ENCODE measurements at places on chromosomes 6 and 20.

DNA sequence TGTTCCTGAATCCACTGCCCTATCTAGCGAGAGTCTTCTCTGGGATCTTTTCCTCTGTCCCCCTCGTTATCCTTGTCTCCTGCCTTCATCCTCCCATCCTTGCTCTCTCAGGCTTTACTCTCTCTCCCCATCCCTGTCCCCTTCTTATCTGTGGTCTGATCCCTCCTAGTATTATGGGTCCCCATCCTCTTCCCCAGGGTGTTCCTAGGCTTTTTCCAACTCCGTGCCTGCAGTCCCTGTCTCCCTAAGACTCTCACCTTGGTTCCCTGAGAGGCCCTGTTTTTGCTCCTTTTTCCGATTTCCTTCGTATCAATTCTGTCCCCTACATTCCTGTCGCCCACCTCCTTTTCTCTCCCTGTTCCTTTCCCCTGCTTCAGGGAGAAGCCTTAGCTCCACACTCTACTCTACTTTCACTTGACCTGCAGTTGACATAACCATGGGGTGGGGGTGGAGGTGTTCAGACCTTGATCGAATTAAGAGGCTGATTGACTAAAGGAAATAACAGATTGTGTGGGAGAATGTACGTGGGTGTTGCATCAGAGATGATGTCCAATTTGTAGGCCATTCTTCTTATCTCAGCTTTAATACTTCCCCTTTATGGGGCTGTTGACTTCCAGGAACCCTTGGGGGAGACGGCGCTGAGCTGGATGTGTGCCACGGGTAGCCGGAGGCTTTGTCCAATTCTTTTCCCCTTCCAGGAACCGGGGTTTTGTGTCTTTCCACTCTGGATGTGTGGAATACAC lies 905 bp downstream of the PPARD start:
- no peaks in the 10 kb centered on the region for H3K27me3 ChIP-seq
- H3K27ac ChIP-seq = peak overlapping the region; percentile 83
- no peak for DNase-seq
- H3K36me3 ChIP-seq = peaks cover 31% of the 10 kb centered on the region
- H3K4me3 ChIP-seq = peak overlapping the region; percentile 87

- no peak overlapping the region for H3K4me3 ChIP-seq
- no peak overlapping the region for H3K27ac ChIP-seq
- H3K4me1 ChIP-seq = no peaks in the 10 kb centered on the region
- H3K27me3 ChIP-seq = no peaks in the 10 kb centered on the region
- no peak for DNase-seq
Observed at GRCh38 chr6:48078120-48078519, 32.9 kb downstream of the PTCHD4 start.

- H3K36me3 ChIP-seq = no peaks in the 10 kb centered on the region
- no peak for DNase-seq
- H3K27ac ChIP-seq = no peak overlapping the region
- H3K4me3 ChIP-seq = no peak overlapping the region
Observed at GRCh38 chr20:32664012-32664677, 9.6 kb downstream of the C20orf203 start.

GRCh38 chr20:62980970-62981369 lies 25.8 kb downstream of the BHLHE23 start:
- H3K27ac ChIP-seq = no peak overlapping the region
- DNase-seq = no peak
- no peaks in the 10 kb centered on the region for H3K36me3 ChIP-seq
- peaks cover 31% of the 10 kb centered on the region for H3K27me3 ChIP-seq
- H3K4me1 ChIP-seq = peaks cover 51% of the 10 kb centered on the region

- H3K27me3 ChIP-seq = no peaks in the 10 kb centered on the region
- no peak overlapping the region for H3K4me3 ChIP-seq
- no peaks in the 10 kb centered on the region for H3K4me1 ChIP-seq
- no peaks in the 10 kb centered on the region for H3K36me3 ChIP-seq
- no peak overlapping the region for H3K27ac ChIP-seq
Observed at GRCh38 chr6:114430534-114431124, 87.8 kb upstream of the HS3ST5 start.

- DNase-seq = no peak
- H3K27ac ChIP-seq = no peak overlapping the region
- H3K4me1 ChIP-seq = no peaks in the 10 kb centered on the region
- no peaks in the 10 kb centered on the region for H3K36me3 ChIP-seq
- H3K4me3 ChIP-seq = no peak overlapping the region
Observed at GRCh38 chr6:40410821-40411220, 176.3 kb downstream of the LRFN2 start.

GRCh38 chr6:139525415-139525814 lies 151.0 kb upstream of the CITED2 start:
- no peak for DNase-seq
- no peaks in the 10 kb centered on the region for H3K4me1 ChIP-seq
- H3K27me3 ChIP-seq = no peaks in the 10 kb centered on the region
- H3K4me3 ChIP-seq = no peak overlapping the region
- H3K36me3 ChIP-seq = no peaks in the 10 kb centered on the region

DNA sequence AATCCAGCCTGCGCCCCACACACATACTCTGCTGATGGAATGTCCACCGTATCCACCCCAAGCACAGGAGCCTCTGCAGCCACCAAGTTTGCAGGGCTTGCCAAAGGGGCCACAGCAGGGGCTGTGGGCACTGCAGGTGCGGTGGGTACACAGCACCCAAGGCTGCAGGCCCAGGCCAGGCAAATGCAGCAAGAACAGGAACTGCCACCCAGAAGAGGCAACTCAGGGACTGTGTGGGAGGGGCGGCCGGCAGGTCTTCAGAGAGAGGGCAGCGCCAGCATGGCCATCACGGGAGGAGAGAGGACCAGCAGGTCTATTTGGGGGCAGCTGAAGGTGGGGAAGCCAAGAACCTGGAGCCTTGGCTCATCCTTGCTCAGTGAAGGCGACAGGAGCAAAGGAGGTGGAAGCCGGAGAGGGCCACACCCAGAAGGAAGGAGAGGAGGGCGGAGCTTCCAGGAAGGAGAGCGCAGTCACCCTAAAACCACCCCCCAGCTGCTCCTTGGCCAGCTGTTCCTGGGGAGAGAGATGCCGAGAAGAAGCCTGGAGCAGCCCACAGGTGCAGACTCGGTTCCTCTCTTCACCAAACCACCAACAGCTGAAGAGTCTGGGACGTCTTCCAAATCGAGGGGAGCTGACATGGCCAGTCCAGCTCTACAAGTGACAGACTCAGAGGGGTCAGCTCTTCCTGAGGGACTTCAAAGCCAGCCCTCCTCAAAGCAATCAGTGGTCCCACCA lies 265.1 kb upstream of the CDYL start:
- no peak overlapping the region for H3K4me3 ChIP-seq
- H3K27me3 ChIP-seq = peaks cover 5% of the 10 kb centered on the region

- no peak for DNase-seq
- H3K27ac ChIP-seq = no peak overlapping the region
- H3K4me3 ChIP-seq = no peak overlapping the region
- no peaks in the 10 kb centered on the region for H3K27me3 ChIP-seq
- H3K4me1 ChIP-seq = peaks cover 5% of the 10 kb centered on the region
Observed at GRCh38 chr20:18686696-18687095, 98.8 kb downstream of the DTD1 start.

DNA sequence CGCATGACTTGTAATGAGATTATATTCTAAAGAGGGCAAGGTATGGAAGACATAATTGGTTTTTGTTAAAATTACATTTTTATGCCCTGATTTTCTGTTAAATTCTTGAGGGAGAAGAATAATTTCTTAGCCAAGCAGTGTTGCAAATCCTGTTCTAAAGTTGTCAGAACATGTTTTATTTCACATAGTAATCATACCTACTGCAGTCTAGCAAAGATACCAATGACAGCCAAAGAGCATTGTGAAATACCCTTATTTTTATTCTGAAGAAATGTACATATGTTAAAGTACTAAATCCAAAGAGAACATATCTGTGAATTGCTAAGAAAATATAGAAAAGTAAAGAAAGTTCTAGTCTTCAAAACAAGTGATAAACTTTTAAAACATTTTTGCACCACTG lies 39.6 kb upstream of the SMIM8 start:
- no peak overlapping the region for H3K27ac ChIP-seq
- no peak for DNase-seq
- H3K36me3 ChIP-seq = no peaks in the 10 kb centered on the region
- peaks cover 10% of the 10 kb centered on the region for H3K27me3 ChIP-seq
- H3K4me1 ChIP-seq = peaks cover 4% of the 10 kb centered on the region
